Activated CD4-positive, alpha-beta T cell treated with anti-CD3 and anti-CD28 coated beads for 36 hours (primary cell): ENCODE measurements at places on chromosomes 2 and 18. TPM values are rescaled to one million over a fixed set of nuclear protein-coding genes. Genes with fewer than 3 reads are reported as not detected.

SIGLEC15 gene
- total RNA-seq: not detected

SNRPD1 gene
- 163 TPM for total RNA-seq

ACMSD gene
- total RNA-seq: not detected

VIT gene
- total RNA-seq: not detected

ALK gene
- not detected for total RNA-seq

POTEF gene
- total RNA-seq: not detected

KATNAL2 gene
- total RNA-seq: 1.4 TPM

RFTN2 gene
- total RNA-seq: not detected

PDE11A gene
- not detected for total RNA-seq

RAD51AP2 gene
- total RNA-seq: not detected

ADRA2B gene
- total RNA-seq: 0.30 TPM

DHRS9 gene
- total RNA-seq: 4.8 TPM

MRO gene
- total RNA-seq: not detected

CCDC93 gene
- 26.2 TPM for total RNA-seq

ABCA12 gene
- not detected for total RNA-seq

RAX gene
- total RNA-seq: not detected

FBXO36 gene
- total RNA-seq: 2.0 TPM
